ENCODE measurements at places on chromosomes 7 and 10.
A peak's percentile ranks its signal among the peaks of the same experiment; 100 is the strongest.

DNA sequence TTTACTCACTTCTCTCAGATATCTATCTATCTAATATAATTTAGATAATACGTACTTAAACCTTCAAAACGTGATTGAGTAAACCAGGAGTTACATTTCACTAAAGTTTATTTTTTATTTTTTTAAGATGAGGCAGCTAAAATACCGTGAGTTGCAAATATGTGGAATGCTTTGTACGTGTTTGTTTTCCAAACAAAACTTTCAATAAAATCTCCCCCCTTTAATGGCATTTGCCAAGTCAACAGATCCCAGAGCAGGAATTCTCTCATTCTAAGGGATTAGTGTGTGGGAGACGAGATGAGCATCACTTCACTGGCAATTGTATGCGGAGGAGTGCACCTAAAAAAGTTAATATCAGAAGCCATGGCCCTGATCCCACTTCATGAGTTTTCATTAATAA, 53.7 kb upstream of the MAGI2 start:
- DNase-seq = no peak

DNA sequence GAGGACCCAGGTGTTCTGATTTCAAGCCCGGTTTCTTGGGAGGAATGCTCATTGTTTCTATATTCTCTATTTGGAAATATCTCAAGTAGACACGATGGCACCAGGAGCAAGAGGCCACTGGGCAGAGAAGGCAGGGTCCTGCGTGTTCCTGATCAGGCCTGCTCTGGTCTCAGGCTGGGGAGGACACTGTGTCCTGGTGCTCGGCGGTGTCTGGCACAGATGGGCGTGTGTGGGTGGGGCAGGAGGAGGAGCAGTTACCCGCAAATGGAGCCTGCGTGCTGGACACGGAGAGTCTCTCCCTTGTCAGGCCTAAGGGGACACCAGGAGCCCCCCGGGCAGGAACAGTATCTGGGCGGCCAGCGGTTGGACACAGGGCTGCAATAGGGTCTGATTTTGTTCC, 25.9 kb upstream of the GOLGA7B start:
- DNase-seq = no peak

DNA sequence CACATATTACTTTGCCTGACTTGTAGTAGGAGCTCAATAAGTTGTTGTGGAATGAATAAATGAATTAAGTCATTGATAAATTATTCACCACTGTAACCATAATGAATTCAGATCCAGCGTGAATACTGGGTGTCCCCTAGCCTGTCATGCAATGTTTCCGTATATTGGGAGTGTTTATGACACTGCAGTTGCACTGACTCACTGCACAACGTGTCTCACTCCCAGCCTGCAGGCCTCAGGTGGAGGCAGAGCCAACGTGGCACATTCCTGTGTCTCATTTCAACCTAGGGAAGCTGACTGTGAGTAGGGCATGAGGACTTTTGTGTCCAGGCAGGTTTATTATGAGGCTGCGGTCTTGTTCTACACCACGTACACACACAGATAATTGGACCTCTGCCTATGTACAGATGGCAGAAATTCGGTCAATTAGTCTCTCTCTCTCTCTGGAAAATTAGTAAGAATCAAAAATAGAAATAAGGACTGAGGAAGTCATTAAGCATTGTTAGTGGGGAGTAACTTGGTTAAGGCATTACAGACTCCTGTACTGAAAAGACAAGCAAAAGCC, 299.1 kb upstream of the IGFBP3 start:
- DNase-seq = no peak

DNA sequence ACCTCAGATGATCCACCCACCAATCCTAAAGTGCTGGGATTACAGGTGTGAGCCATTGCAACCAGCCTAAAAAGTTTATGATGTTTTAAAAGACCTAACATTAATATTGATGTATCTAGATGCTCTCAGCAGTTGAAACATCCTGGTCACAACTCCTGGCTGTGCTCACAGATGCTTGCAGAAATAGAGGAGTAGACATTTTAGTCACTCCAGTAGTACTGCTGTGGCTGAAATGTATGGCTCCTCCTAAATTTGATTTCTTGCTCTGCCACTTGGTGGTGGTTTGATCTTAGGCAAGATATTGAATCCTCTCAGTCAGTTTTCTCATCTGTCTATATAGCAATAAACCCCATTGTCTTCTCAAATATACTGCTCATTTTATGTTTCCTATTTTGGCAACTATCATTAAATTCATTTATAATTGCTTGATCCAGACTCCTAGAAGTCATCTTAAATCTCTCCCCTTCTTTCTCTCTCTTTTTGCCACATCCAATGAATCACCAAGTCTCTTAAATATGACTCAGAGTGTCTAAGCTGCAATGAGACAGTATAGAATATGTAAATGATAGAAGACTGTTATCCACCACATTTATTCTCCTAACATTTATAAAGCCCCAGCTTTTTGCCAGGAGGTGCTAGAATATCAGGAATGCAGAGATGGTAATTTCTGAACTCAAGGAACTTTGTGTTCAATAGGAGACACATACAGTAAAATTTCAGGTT, 78.1 kb upstream of the NRBF2 start:
- DNase-seq = no peak

DNA sequence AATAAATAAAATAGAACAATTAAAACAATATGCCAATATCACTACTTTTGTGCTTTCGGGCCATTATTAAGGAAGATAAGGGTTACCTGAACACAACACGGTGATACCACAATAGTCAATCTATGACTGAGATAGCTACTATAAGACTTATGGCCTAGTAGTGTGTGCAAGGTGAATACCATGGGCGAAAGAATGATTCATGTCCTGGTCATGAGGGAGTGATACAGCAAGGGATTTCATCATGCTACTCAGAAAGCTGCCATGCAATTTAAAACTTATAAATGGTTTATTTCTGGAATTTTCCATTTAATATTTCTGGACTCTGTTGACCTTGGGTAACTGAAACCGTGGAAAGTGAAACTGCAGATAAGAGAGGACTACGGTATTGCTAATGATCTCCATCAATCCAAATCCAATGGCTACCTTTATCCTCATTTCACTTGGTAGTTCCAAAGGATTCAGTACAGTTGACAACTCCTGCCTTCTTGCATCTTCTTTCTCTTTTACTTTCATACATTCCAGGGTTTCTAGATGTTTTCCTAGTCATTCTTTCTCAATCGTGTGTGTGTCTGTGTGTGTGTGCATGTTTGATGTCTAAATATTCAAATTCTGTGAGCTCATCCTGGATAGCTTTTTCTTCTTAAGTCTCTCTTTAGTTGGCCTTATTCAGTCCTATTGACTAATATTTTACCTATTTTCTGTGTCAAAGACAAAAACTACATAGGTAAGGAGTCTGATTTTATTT, 100.5 kb upstream of the MAGI2 start:
- DNase-seq = no peak

DNA sequence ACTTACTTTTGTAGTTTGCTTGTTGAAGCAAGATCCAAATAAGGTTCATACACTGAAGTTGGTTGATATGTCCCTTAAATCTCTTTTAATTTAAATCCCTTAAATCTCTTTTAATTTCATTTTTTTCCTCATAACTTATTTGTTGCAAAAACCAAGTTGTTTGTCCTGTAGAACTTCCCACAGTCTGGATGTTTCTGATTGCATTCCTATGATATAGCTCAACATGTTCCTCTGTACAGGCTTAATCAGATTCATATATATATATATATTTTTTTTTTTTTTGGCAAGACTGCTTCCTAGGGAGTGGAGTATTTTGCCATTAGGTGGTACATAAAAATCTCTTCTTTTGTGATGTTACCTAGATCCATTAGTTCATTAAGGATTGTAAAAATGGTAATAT, 174.9 kb upstream of the MKLN1 start:
- no peak for DNase-seq

DNA sequence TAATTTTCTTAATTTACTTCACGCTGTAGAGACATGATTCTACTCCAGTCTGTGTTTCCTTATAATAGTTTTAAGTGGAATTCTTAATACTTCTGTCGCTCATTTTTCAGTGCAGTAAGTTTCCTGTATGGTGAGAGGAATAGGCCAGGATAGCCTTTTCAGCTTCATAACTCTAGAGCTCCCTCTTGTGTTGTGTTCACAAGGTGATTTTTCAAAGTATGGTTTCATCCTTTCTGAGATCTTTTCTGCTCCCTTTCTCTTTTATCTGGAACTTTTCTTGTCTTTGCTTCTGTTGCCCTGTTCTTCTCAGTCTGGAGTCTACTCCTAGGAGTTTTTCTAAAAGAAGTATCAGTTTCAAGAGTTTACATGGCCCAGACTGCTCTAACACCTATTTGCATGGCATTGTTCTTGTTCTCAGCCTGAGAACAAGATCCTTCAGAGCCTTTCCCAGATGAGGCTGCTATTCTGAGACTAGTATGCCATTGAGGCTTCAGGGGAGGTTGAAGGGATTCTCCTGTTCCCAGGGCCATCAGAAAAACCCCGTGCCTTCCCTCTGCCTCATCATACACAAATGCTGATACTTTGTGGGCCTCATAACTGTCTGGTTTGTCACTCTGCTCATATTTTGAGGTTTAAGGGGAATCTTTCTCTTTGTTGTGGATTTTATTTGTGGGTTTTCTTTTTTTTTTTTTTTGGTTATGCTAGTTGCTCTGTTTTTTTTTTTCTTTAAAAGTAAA, 21.8 kb downstream of the NET1 start:
- DNase-seq = no peak

DNA sequence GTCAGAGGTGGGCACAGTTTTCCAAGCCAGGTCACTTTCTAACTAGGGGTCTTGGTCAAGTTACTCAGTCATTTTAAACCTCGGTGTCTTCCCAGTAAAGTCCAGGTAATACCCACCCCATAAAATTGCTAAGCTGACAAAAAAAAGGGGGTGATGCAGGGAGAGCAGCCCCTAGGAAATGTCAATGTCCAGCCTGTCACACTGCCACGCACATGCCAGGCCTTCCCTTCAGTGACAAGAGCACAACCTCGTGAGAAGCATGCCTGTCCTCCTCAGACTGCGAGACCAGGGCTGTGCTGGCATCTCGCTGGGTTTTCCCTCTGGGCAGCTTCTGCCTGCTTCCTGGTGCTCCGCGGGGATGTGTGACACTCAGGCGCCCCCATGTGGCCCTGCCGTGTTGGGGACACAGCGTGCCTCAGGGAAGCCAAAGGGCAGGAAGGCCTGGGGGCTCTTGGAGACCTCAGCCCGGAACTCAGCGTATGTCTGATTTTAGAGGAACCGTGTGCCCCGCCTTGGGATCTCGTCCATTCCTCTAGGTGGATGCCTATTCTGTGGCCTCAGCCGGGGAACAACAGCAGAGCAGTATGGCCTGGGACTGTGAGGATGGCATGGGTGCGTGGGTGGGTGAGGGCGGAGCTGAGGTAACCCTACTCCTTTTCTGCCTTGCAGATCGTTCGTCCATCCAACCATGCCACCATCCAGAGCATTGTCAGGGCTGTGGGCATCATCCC, 10.2 kb upstream of the GDF2 start:
- peak; percentile 93 for DNase-seq

DNA sequence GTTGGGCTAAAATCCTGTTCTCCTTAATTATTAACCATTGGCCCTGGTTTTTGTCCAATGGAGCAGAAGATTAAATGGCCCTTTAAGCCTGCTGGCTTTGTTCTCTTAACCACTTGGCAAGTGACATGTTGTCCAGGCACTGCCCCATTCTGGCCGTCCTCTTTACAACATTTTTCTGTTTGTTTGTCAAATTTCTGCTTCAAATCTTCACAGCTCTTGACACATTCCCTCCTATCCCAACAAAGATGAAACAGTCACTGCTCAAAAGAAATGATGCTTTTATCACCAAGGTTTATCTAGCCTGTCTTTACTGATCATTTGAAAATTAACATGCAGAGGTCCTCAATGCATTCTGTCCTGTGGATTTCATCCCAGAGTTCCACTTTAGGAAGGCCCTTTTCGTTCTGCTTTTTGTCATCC, 700.4 kb downstream of the KCNMA1 start:
- DNase-seq = no peak

Measured in mucosa of descending colon (tissue), 3 donors.